Thoracic aorta (tissue), 2 donors: ENCODE measurements at places on chromosomes 3 and 15.

DNA sequence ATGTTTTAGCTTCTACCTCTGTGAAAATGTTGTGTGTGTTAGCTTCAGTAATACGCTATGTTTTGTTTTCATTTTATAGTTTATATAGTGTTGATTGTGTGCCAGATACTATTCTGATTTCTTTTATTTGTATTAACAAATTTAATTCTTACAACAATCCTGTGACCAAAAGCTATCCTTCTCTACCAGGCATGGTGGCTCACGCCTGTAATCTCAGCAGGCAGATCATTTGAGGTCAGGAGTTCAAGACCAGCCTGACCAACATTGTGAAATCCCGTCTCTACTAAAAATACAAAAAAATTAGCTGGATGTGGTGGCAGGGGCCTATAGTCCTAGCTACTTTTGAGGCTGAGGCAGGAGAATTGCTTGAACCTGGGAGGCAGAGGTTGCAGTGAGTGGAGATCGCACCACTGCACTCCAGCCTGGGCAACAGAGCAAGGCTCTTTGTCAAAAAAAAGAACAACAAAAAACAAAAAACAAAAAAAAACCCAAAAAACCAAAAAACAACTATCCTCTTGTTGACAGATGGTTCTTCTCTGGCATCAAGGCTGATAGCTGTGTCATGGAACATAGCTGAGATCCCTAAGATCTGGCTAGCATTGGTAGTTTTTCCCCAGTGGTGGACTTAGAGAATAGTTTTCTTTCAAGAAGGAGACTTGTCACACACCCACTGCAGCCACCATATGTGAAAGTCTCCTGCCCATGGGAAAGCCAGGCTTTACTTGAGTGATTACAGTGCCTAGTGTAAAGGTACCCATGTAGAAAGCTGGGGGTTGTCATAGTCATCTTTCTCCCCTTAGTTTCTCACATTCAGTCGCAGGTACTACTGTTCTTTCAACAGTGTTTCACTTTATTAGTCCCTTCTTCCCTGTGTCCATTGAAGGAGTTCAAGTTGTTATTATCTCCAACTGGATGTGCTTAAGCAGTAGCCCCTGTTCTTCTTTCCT is 116.5 kb downstream of the UBE2E2 start:
- no peak for DNase-seq
- H3K27me3 ChIP-seq: no peaks in the 10 kb centered on the region
- peaks cover under 1% of the 10 kb centered on the region for H3K4me1 ChIP-seq
- no peak overlapping the region for H3K27ac ChIP-seq
- no peak overlapping the region for H3K4me3 ChIP-seq
- H3K36me3 ChIP-seq: no peaks in the 10 kb centered on the region

DNA sequence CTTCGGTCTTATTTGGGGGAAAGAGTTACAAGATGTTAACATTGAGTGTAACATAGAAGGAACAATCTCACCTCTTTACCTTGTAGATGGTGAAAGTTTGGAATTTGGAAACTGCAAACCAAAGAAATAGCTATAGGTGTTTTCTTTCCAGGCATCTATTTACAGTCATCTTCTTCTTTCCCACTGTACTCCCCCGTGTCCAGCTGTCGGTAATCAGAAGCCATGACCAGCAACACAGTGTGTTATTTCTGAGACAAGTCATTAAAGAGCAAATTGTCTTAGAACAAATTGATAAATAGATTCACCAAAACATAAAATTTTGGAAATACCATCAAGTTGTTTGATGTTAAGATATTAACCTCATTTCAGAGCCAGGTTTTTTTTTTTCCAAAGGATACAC is 590.5 kb upstream of the NAALADL2 start:
- no peaks in the 10 kb centered on the region for H3K36me3 ChIP-seq
- no peaks in the 10 kb centered on the region for H3K27me3 ChIP-seq
- no peaks in the 10 kb centered on the region for H3K4me1 ChIP-seq
- H3K4me3 ChIP-seq: no peak overlapping the region
- no peak for DNase-seq
- H3K27ac ChIP-seq: no peak overlapping the region

DNA sequence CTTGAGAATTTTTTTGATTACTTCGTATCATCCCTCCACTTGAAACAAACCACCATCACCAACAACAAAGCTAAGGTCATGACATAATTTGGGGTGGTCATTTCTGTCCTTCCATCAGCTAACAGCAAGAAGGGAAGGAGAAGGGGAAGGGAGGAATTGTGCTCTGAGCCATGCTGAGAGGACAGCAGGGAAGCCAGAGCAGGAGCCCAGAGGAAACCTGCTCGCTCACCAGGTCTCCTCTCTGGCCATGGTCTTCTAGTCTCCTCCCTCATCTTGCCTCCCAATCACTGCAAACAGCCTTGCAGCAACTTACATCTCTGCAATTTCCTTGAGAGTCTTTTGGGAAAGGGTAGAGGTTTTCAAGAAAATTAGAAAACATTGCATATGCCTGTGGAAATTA is 196.7 kb downstream of the SSR3 start:
- H3K27me3 ChIP-seq: no peaks in the 10 kb centered on the region
- no peak for DNase-seq
- H3K36me3 ChIP-seq: no peaks in the 10 kb centered on the region

DNA sequence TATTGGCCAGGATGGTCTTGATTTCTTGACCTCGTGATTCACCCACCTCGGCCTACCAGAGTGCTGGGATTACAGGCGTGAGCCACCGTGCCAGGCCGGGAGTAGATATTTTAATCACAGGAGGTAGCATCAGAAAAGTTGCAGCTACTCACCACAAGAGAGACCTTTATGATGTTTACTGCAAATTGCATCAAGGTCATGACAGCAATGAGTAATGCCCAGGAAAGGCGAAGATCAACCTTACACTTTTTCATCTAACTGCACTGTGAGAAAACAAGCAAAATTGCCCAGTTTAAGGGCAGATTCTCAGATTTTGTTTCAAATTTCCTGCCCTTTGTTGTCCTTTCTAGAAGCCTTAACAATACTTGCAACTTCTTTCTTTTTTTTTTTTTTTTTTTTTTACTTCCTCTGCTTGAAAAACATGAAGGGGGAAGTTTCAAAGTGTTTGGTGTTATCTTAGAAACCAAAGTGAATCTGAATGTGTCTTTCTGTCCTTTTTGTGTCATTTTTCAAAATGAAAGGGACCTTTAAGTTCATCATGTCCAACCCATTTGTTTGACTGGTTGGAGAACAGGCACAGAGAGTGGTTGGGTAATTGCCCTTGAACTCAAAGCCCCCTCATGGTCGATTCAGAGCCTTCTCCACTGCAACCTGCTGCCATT is 25.0 kb downstream of the TGFBR2 start:
- H3K4me3 ChIP-seq: no peak overlapping the region
- no peak for DNase-seq
- H3K27me3 ChIP-seq: no peaks in the 10 kb centered on the region

- DNase-seq: no peak
- H3K27me3 ChIP-seq: no peaks in the 10 kb centered on the region
- no peaks in the 10 kb centered on the region for H3K4me1 ChIP-seq
- H3K36me3 ChIP-seq: no peaks in the 10 kb centered on the region
- no peak overlapping the region for H3K27ac ChIP-seq
- no peak overlapping the region for H3K4me3 ChIP-seq
These were observed 148.6 kb downstream of the SST start for GRCh38 chr3:187521546-187521945.

GRCh38 chr3:178826435-178827123 is 245.0 kb downstream of the ZMAT3 start:
- no peaks in the 10 kb centered on the region for H3K36me3 ChIP-seq

DNA sequence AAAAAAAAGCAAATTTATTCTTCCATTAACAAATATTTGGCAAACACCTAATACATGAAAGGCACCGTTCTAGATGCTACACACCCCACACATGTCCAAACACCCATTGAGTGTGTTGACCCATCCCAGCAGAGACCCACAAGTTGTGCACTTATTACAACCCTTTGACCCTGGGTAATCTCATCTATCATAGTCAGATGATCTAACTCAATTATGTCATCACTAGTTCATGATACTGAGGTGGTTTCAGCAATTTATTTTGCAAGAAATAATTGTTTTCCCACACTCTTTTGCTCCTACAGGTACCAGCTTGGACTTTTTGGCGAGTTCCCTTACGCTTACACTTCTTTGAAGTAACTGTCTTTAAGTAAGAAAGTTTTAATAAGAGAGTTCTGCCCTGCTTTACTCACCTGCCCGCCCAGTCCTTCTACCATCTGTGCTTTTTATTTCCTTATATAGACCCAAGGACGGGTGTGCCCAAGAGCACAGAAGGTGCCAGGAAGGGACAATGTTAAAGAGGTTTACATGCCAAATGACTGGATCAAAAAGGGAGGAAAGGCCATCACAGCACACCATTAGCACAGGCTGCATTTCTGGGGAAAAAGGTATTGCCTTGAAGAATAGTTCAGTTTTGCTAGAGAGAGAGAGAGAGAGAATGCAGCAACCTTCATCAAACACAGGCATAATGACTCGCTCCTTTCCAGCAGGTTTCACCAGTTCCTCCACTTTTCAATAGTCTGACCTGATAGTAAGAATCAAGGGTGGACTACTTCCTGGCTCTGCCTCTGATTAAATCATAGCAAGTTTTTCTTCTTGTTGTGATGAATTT is 54.5 kb upstream of the ATP11B start:
- no peak overlapping the region for H3K4me3 ChIP-seq
- DNase-seq: no peak
- no peaks in the 10 kb centered on the region for H3K36me3 ChIP-seq

DNA sequence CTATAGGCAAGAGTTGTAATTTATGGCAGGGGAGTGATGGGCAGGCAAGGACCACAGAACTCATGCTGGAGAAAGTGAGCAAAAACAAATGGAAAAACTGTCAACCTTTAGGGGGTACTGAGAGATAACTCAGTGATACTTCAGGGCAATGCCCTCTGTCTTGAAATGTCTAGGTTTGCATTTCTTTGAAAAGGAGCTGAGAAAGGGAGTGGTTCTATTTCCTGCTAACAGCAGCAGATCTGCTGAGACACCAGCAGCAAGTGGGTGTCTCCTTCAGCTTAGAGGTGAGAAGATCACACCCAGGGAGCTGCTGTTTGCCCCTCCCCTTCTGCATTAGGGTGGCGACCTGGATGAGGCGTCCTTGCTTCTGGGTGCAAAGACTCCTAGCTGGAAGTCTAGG is 42.3 kb upstream of the XIRP1 start:
- H3K36me3 ChIP-seq: no peaks in the 10 kb centered on the region
- no peak overlapping the region for H3K4me3 ChIP-seq
- no peaks in the 10 kb centered on the region for H3K4me1 ChIP-seq
- no peak for DNase-seq
- H3K27ac ChIP-seq: no peak overlapping the region
- H3K27me3 ChIP-seq: no peaks in the 10 kb centered on the region

DNA sequence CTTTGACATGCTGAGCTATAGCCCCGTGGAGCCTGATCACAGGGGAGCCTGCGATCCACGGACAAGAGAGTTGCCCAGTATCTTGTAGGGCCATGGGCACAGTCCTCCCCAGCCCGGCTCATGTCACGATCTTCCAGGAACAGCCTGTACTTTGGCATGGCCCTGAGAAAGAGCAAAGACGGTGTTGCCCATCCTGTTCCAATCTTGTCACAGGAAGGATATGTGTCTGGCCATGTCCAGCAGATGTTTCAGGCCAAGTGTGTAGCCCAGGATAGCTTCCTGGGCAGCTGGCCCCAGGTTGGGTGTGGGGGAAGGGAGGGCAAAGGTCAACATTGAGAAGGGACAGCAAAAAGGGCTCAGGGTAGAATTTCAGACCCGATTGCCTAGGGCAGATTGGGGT is 17.0 kb upstream of the RPL29 start:
- no peak for DNase-seq
- no peaks in the 10 kb centered on the region for H3K36me3 ChIP-seq
- no peak overlapping the region for H3K27ac ChIP-seq

DNA sequence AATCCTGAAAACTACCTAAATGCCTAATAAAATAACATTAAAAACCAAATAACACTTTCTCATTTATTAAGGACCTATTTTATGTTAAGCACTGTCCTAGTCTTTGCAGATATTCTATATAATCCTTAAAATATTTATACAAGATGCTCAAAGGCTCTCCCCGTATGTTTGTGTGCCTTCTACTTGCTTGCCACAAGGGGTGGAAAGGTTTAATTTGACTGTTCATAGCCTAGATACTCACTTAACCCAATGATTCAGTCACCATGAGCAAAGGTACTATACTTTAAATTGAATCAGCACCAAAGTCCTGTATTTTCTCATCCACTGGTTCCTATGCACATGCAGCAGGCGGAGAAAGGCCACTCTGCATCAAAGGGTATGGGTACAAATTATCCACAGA is 32.0 kb downstream of the LSAMP start:
- no peak for DNase-seq
- no peak overlapping the region for H3K27ac ChIP-seq
- H3K36me3 ChIP-seq: no peaks in the 10 kb centered on the region
- no peaks in the 10 kb centered on the region for H3K4me1 ChIP-seq
- H3K4me3 ChIP-seq: no peak overlapping the region

DNA sequence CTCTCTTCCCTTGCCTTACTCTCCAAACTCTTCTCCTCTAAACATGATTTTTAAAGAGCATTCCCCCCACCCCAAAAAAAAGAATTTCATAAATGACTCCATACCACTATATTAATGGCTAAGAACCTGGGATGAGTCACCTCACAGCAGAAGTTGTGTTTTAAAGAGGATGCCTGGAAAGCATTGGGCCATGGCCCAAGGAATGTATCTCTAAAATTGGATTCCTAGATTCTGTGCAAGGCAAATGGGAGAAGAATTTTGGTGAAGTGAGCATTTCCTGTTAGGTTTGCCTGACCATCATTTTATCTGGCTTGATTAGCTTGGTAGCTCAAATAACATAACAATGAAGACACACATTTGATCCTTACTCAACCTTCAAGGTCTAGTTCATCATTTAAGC is 251.4 kb downstream of the NR1D2 start:
- no peak overlapping the region for H3K27ac ChIP-seq
- peaks cover 11% of the 10 kb centered on the region for H3K4me1 ChIP-seq
- H3K4me3 ChIP-seq: no peak overlapping the region
- H3K36me3 ChIP-seq: no peaks in the 10 kb centered on the region
- DNase-seq: no peak
- H3K27me3 ChIP-seq: no peaks in the 10 kb centered on the region

- H3K27ac ChIP-seq: no peak overlapping the region
- DNase-seq: no peak
- peaks cover 4% of the 10 kb centered on the region for H3K36me3 ChIP-seq
These were observed 27.3 kb downstream of the VGLL3 start for GRCh38 chr3:86963611-86964010.

- H3K4me1 ChIP-seq: peaks cover 32% of the 10 kb centered on the region
- H3K27ac ChIP-seq: no peak overlapping the region
These were observed 255.0 kb downstream of the CLSTN2 start for GRCh38 chr3:140189976-140190375.

DNA sequence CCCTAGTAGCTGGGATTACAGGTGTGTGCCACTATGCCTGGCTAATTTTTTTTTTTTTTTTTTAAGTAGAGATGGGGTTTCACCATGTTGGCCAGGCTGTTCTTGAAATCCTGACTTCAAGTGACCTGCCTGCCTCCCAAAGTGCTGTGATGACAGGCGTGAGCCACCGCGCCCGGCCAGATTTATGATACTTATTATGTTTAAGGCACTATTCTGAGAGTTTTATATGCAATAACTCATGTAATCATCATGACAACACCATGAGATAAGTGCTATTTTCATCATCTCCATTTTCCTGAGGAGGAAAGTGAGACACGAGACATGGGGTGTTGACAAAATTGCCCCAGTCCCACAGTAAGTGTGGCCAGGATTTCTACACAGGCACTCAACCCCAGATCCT is 366.4 kb upstream of the TRIM42 start:
- H3K4me1 ChIP-seq: no peaks in the 10 kb centered on the region
- H3K27me3 ChIP-seq: no peaks in the 10 kb centered on the region
- no peak overlapping the region for H3K27ac ChIP-seq
- H3K4me3 ChIP-seq: no peak overlapping the region
- DNase-seq: no peak

- no peaks in the 10 kb centered on the region for H3K27me3 ChIP-seq
- H3K27ac ChIP-seq: no peak overlapping the region
- H3K4me1 ChIP-seq: no peaks in the 10 kb centered on the region
- H3K4me3 ChIP-seq: no peak overlapping the region
These were observed 12.6 kb upstream of the GOLGA6L7 start for GRCh38 chr15:28861031-28861534.
